ENCODE measurements at places on chromosomes 2 and 18.
A peak's percentile ranks its signal among the peaks of the same experiment; 100 is the strongest.

DNA sequence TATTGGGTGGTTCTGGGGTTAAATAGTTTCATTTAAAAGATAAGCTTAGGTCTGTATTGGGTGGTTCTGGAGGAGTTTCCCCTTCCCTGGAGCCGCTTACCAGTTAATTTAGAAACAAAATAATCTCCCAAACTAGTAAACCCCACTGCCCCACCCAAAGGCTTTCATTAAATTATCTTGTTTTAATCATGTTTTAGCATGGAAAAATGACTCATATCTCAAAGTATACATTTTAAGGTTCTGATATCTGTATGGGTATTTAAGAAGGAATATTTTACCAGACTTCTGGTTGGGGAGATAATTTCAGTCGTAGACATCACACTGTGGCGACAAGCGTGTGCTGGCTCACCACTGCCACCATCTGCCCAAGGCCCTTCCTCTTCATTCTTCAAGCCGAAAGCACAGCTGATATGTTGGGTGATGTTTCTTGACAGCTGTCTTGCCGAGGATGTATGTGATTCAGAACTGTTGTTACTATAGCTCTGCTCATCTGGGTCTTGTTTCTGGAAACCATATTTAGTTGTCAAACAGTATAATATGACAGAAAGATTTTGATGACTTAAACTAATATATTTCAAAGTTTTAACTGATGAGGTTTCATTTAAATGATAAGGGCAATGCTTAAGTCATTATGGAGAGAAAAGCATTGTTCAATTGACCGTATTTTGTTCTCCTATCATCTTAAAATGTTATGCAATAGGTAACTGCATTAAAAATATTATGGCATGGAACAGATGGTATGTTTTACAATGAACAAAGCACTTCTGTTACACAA lies 5.1 kb downstream of the FIGLA start:
- peak; percentile 51 for DNase-seq

DNA sequence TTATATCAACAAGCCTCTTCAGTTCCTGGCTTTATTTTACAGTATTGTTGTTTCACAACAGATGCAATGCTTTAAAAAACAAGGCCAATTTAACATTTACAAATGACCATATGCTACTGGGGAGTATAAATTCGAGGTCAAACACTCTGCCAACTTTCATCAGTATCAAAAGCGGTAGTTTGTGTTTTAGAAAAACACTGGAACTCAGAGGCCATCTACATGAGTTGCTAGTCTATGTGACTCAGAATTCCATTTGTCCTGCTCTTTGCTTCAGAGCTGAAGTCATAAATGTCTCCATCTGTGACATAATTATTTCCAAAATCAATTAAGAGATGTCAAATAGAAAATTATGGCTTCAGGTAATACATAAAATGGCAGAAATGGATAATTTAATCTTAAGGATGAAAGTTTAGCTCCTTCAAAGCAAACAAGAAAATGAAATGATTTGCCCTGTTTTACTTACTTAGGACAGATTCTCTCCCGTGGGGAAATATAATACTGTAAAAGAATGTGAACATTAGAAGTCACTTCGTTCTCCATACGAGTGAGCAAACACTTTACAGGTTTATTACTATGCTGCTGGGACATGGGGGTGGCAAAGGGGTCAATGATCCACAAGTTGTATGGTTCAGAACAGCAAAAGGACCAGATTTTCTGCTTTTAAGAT lies 3.7 kb downstream of the MEX3C start:
- DNase-seq: no peak

- no peak for DNase-seq
Measured at GRCh38 chr18:32300914-32301313, 111.1 kb downstream of the MEP1B start.

GRCh38 chr2:85763132-85763531 lies 9.3 kb downstream of the ATOH8 start:
- DNase-seq: no peak

DNA sequence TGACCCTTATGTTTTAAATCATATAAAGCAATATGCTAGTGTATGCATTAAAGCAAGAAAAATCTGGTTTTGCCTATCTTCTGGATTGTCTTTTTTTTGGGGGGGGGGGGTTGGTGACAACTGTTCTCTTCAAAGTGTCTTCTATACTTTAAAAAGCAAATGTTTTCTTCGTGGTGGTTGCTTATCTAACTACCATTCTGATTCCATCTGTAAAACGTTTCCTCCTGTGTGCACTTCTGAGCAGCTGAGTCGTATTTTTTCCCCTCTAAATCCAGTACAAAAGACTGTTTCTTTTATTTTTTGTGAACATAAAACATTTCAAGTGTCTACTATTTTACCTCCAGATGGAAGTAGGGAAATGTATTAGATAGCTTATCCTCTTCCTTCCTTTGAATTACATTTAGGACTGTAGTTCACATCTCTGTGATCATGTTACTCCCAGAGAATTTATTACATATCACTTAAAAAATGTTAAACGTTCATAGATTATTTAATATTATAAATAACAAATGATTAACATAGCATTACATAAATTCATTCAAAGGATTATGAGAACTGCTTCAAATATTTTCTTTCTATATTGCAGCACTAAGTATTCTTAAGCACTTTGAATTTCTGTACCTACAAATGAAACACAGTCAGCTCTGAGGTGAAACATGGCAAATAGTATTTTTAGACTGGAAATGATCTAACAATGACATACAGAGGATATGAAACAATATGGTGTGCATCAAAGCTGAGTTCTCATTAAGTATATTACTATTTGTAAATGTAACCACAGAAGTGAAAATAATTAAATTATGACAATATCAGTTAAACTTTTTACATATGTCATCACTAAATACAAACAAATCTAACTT lies 56.4 kb downstream of the SCN3A start:
- no peak for DNase-seq

GRCh38 chr18:38297910-38298309 lies 732.3 kb upstream of the CELF4 start:
- no peak for DNase-seq

- no peak for DNase-seq
Measured at GRCh38 chr18:26700728-26701127, 152.4 kb upstream of the KCTD1 start.

- no peak for DNase-seq
Measured at GRCh38 chr2:108921096-108922030, 67.7 kb downstream of the EDAR start.

- DNase-seq: no peak
Measured at GRCh38 chr18:48675912-48676311, 137.1 kb downstream of the CTIF start.

- peak; percentile 7 for DNase-seq
Measured at GRCh38 chr18:37006742-37007141, 177.8 kb downstream of the KIAA1328 start.

DNA sequence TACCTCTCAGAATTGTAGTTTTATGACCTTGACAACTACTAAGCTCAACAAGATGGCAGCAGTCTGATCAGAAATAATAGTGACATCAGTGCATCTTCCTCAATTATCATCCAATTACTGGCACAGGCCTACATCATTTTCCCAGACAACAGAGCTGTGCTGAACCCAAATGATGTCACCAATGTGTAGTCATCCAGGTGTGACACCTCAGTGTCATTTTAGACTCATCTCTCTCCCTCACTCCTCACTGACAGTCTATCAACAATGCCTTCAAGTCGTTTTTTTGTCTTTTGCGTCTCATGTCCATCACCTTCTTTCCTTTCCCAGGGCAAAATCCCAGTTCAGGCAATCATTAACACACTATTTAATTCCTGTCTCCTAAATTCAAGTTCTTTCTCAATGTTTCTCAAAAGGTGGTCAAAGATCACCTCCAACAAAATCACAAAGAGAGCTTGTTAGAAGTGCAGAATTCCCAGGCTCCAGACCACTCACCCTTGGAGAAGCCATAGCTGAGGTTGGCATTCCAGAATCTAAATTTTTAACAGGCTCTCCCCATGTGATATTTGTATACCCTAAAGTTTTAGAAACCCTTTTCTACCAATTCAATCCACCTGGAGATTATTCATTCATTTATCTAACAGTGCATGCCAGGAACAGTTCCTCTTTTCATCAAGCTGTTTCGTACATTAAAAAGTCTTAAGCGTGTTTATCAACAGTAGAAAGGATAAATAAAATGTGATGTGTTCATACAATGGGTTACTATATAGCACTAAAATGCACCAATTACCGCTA lies 125.3 kb upstream of the KLF7 start:
- no peak for DNase-seq

- DNase-seq: no peak
Measured at GRCh38 chr2:201932511-201932910, 101.1 kb upstream of the FZD7 start.

GRCh38 chr18:12271376-12272235 lies 17.4 kb downstream of the CIDEA start:
- DNase-seq: peak; percentile 88

DNA sequence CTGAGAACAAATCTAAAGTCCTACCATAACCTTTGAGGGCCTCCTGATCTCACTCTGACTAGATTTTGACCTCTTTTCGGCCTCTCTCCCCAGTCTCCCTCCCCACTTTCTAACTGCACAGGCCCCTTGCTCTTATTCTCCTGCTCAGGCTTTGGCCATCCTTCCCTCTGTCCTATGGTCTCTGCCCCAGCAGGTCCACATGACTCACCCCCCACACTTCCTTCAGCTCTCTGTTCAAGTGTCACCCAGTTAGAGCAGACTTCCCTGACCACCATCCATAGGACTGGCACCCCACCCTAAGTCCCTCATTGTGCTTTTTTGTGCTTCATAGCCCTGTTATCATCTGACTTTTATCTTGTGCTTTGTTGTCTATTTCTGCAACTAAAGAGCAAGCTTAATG lies 41.2 kb upstream of the NT5C1B start:
- DNase-seq: no peak

- no peak for DNase-seq
Measured at GRCh38 chr2:176647325-176648165, 378.3 kb downstream of the MTX2 start.

GRCh38 chr2:35443087-35443486 lies 912.5 kb upstream of the CRIM1 start:
- DNase-seq: no peak

GRCh38 chr2:19532547-19533196 lies 174.2 kb upstream of the OSR1 start:
- DNase-seq: no peak

- DNase-seq: no peak
Measured at GRCh38 chr2:949384-950079, 1.1 kb upstream of the SNTG2 start.

GRCh38 chr18:3179430-3180089 lies 40.2 kb downstream of the MYOM1 start:
- peak; percentile 45 for DNase-seq

DNA sequence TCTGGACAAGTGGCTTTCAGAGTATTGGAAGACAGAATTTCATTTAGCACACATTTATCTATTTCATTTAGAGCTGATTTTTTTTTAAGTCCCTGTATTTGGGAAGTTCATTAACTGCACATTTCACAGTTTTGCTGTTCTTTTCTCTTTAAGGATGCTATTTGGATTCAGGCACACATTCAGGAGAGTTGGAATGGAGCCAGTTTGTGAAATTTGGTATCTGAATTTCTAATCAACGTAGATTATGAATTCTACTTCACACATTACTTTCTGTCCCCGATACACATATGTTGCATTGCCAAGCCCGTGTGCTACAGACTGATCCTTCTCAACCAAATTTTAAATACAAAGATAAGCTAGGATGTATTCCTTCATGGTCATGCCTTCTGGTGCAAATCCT lies 503.9 kb downstream of the IRS1 start:
- no peak for DNase-seq

DNA sequence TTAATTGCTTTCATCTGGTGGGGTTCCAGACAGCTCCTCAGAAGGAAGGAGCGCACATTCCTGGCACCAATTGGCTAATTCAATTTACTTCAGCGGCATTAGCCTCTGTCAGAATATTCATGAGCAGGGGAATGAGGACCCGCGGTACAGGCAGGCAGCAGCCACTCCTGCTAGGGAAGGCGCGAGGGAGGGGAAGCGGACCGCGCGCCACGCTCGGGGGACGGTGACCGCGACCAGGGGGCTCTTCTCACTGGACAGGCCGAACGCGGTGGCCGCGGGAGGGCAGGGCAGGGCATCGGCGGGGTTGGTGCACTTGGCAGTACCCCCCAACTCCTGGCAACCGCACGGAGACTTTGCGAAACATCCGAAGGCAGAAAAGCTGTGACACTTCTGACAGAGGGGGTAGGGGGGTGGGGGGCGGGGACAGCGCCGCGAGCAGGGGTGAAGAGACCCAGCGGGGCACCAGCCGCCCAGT lies at the start of gene CDH20:
Gene CDH20 (plus strand): TSS at position 160 of the 475 bp plus-strand sequence.
- DNase-seq: no peak

GRCh38 chr2:219119422-219120043 lies 41.1 kb downstream of the NHEJ1 start:
- DNase-seq: peak; percentile 62

DNA sequence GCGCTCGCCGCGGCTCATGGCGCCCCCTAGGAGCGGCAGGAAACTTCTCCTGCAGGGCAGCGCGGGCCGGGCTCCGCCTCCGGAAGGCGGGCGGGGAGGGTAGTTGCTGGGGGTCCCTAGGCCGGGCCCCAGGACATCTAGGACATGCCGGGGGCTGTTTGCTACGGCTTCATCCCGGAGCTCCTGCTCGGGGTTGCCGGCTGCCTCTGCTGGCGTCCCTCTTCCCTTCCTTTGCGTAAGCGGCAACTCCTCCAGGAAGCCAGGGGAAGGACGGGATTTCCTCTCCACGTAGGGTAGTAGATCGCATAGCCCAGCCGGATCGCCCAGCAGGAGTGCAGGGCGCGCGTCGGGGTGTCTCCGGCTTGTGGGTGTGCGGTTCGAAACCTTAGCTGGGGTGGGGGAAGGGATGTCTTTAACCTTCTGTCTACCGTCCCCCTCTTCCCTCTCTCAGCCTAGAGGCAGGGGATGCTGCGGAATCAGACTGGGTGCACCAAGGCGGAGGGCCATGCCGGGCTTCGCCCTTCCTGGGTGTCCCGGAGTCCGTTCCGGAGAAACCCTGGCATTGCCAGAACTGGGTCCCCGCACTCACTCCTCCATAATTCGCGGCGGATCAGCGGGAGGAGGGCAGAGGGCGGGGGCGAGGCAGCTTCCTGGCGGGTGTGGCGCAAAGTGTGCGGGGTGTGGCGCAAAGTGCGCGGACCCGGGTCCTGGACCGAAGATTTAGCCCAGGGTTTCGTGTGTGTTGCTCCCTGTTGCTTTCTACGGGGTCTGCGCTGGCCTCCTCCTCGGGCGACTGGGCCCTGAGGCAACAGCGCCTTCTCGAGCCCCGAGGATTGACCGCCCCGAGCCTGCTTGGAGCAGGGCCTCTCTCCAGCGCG lies 12.2 kb upstream of the SKOR2 start:
- no peak for DNase-seq

DNA sequence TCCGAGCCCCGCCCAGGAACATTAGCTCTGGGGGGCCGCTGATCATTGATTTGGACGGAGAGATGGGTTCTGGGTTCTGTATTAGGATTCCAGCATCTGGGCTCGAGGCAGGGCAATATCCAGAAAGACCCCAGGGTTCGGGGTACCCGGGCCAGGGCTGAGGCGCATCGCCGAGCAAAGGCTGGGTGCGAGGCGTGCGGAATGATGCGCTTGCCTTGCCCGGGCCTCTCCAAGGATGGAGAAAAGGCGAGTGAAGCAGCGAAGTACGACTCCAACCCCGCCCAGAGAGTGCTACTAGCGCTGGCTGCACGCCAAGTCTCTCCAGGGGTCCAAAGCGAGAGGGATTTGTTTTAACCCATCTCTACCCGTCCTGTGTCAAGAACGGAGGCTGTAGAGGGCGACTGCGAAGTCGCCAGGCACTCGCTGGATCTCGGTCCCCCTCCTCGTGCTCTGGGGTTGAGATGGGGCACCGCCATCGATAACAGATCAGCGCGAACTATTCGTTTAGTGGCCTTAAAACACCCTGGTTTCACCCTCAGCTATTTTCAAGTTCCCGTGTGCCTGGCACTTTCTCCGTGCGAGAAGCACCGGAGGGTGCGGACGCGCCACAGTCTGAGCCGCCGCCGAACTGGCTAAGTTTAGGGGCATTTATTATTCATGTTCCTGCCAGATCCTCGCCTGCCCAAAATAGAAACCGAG lies 1.9 kb downstream of the ADCYAP1 start:
- DNase-seq: no peak

Measured in GM13976 (cell line).